ENCODE measurements at places on chromosomes 2 and 18. TPM values are rescaled to one million over a fixed set of nuclear protein-coding genes. Genes with fewer than 3 reads are reported as not detected.

GRCh38 chr2:10302479-10303180 lies at the start of gene HPCAL1:
TSS of gene HPCAL1 (plus strand) at chr2:10302904. CDS start at chr2:10419758, 116,854 bp downstream.
- peak; percentile 92 for DNase-seq

DNA sequence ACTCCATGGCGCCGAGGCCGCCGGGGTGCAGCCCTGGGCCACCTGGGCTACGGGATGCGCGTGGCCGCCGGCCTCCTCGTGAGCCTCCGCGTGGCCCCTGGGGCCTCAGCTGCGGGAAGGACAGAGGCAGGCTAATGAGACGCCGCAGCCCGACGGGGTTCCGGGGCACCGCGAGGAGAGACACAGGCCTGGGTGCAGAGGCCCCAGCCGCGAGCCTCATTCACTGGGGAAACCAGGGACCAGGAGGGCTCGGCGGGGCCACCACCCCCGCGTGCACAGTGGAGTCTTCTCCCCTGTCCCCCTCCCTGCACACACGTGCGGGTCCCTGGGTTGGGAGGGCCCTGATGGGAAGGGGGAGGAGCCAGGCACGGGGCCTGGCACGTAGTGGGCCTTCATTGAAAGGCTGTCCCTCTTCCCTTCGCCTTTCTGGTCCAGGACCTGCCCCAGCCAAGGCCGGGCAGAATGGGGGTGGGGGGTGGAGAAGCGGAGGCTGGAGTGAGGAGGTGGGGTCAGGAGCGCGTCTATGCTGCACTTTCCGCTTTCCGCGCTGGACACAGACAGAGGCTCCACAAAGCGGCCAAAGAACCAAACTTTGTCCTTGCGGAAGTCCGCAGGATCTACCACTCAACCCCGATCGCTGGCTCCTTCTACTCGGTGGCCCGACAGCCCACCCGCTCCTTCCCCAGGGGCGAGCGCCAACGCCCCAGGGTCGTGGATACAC lies 9.1 kb downstream of the ALPP start:
- no peak for DNase-seq

CXCR2 gene
- total RNA-seq = not detected

DNA sequence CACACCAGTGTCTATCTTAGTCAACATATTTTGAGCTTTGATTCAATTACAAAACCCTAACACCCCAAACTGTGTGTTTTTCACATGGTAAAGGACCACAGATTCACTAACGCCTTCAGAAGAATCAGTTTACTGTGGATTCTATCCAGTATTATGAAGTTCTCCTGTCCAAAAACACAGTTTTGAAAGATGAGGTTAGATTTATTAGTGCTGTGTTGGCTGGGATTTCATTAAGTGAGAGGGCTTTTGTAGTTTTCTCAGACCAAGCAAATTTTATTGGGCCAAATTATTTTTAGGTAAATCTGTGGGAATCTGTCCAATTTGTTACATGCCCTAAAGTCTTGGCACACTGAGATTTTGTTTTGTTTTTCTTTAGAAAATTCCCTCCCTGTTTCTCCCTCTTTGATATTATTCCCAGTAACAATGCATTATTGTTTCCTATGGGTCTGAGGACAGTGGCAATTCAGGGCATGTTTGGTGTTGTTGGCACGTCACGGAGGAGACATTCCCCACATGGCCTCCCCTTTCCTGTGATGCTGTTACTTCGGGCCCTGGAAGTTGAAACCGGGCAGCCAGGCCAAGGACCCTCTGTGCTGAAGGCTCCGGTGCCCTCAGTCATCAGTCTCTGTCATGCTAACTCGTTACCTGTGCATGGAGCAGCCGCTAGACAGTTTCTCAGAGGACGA lies 87.5 kb upstream of the ALKAL2 start:
- no peak for DNase-seq

LRP2 gene
- total RNA-seq = 0.05 TPM

DNA sequence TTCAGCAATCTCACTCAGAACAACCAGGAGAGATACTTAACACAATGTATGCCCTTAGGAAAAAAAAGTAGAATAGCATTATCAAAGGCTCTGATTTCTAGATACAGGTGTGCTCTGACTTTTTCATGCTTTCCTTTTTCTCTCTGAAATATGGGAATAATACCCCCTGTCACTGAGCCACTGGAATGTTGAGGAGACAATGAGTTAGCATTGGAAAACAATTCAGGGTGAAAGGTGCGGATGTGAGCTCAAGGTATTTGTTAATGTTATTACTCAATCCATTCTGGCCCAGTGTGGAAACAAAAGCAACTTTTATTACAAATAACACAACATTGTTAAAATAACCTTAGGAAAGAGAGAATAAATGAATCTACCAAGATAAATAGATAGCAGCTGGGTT lies 228.0 kb downstream of the IKZF2 start:
- DNase-seq = no peak

CHST9 gene
- total RNA-seq = 0.34 TPM

ABHD1 gene
- total RNA-seq = not detected

- no peak for DNase-seq
Measured at GRCh38 chr18:9737006-9737405, 28.9 kb downstream of the RAB31 start.

DNA sequence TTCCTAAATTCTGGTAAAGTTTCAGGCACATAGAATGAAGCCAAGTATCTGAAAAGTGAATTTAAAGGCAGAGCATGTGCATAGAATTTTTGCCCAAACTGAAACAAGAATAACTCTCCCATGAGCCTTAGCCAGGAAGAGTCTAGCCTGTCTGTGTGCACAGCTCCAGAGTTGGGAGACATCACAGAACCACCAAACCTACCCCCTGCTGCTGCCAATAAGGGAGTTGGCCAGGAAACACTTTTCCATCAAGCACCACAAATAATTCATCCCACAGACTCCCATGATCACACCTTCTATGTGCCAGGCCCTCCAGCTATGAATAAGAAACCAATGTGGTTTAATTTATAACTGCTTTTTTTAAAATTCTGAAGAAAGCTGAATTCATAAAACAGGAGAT lies 27.0 kb downstream of the OSR1 start:
- DNase-seq = no peak

CYTIP gene
- total RNA-seq = not detected

- DNase-seq = peak; percentile 8
Measured at GRCh38 chr18:10213526-10213925, 240.9 kb upstream of the APCDD1 start.

GRB14 gene
- 2.3 TPM for total RNA-seq

DNA sequence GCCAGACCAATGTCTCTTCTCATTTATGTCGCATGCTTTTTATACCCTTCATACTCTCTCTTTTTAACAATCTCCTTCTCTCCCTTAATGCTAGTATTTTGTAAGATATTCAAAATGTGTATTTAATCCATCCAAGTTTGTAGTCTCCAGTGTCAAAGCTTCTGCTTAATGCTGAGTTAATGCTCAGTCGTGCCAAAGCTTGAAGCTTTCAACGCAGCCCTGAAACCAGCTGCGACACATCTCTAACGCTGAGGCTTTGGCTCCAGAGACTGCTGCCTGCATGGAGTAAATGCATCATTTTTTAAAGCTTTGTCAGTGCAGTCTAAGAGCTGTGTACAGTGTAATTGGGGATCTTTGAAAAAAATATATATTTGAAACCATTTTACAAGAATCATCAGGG lies 2108.8 kb upstream of the PIK3C3 start:
- DNase-seq = no peak

- DNase-seq = no peak
Measured at GRCh38 chr2:17680119-17680518, 73.5 kb downstream of the SMC6 start.

- DNase-seq = no peak
Measured at GRCh38 chr2:111198701-111199100, 78.0 kb downstream of the BCL2L11 start.

- no peak for DNase-seq
Measured at GRCh38 chr2:136081582-136082210, 36.3 kb downstream of the CXCR4 start.

AAK1 gene
- 23.8 TPM for total RNA-seq

- peak; percentile 91 for DNase-seq
Measured at GRCh38 chr2:196361606-196362326, 190.4 kb upstream of the STK17B start.

RSAD2 gene
- total RNA-seq = 1.2 TPM

GRCh38 chr2:79638954-79639353 lies 126.1 kb downstream of the CTNNA2 start:
- DNase-seq = no peak

DNA sequence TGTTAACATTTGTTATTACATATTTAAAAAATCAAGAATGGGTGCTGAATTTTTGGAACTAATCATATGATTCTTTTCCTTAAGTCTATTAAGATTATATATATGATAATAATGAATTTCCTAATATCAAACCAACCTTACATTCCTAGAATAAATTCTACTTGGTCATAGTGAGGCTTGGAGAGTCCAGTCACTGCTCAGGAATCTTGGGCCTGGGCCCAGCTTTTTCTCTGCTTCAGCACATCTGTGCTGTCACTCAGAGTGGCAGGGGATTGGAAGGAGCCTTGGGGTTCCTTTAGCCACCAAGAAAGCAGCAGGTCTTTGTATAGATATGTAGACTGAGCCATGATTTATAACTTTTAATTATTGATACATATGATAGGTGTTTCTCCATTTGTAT lies 19.9 kb upstream of the ZAP70 start:
- no peak for DNase-seq

COLEC12 gene
- 45.1 TPM for total RNA-seq

DNA sequence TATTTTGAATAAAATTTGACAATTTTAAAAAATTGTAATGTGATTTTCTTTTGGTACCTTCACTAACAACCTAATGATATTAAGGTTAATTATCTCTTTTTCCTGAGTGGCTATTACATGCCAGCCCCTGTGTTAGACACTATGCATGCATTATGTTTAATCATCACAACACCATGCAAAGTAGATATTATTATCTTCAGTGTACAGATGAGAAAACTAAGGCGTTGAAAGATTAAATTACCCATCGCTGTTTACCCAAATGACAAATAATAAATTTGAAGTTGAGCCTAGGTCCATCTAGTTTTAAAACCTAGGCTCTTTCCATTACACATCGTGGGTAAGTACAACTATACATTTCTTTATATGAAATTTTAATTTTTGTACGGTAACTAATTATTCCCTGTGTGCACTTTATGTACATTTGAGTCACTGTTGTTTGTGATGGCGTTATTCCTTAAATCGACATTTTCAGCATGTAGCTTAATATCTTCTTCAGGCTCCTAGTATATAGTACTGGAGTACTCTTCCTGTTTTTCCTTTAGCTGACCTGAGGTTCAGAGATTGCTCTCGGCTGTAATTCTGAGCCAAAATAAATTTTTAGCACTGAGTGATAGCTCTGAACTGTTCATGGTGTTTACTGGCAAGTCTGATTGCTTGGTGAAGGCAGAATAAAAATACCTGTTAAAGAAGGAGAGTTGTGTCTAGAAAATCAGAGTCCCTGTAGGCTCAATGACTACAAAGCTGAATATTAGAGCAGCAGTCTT lies 13.9 kb upstream of the MBD2 start:
- peak; percentile 22 for DNase-seq

B4GALT6 gene
- total RNA-seq = 3.4 TPM

- DNase-seq = peak; percentile 72
Measured at GRCh38 chr18:76476665-76477561, 18.1 kb downstream of the ZNF516 start.

IL1RL2 gene
- total RNA-seq = 0.09 TPM

CKAP2L gene
- 2.4 TPM for total RNA-seq

DNA sequence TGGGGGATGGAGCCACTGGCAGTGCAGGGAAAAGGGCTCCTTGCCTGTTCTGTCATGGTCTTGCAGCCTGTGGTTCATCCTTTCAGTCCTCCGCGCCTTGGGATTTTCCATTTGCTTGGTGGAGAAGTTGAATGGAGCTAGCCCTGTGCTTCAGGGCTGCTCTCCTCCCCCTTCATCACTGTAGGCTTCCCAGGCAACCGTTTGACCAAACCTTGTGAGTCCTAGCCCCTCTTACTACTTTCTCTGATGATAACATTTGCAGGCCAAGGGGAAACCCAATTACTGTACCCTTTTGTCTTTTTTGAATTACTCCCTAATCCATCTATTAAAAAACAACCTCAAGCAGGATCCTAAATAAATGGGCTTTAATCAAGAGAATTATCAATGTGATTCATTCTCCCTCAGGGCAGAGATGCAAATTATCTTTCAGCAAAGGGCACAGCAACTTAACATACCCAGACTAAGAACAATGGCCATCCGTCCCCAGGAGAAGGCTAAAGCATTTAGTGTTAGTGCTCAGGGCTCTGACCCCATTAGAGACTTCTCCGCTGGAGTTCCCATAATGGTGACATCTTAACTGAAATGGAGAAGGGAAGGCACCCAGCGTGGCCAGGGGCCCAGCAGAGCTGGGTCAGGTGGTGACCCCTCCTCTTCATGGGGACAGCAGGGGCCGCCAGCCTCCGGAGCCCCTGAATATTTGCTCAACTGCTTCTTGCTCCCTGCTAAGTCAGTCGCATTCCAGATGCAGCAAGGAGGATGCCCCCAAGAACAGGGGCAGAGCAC lies 40.7 kb downstream of the RHOB start:
- no peak for DNase-seq

EFHD1 gene
- 0.17 TPM for total RNA-seq

DNA sequence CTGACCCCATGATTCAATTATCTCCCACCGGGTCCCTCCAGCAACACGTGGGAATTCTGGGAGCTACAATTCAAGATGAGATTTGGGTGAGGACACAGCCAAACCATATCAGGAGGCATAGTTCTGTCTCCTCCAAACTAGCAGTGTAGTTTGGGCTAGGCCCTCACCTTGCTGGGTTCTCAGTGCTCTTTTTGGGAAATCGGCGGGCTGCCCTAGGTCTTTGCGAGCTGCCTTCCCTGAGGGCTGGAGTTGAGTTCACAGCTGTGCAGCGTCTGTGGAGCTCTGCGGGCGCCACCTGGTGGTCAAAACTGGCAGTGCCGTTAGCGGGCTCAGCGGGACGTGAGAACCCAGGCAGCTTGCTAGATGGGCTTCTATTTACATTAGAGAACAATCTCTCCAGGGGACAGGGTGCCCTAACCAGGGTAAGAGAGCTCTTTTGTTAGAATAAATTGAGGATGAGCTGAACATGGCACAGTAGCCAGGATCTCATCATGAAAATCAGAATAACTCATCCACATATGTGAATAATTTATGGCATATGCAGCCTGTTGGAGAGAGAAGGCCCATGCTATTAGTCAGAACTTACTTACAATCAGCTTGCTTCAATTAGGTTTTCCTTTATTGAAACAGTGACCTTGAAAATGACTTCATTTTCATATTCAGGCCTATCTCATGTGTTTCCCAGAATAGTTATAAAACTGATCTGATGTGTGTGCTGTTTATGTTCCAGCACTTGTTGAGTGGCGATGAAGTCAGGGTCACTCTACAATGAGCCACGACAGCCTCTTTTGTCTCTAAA lies 27.4 kb upstream of the YES1 start:
- peak; percentile 92 for DNase-seq

GRCh38 chr18:9117980-9118841 lies 15.7 kb downstream of the NDUFV2 start:
- DNase-seq = peak; percentile 58

DNA sequence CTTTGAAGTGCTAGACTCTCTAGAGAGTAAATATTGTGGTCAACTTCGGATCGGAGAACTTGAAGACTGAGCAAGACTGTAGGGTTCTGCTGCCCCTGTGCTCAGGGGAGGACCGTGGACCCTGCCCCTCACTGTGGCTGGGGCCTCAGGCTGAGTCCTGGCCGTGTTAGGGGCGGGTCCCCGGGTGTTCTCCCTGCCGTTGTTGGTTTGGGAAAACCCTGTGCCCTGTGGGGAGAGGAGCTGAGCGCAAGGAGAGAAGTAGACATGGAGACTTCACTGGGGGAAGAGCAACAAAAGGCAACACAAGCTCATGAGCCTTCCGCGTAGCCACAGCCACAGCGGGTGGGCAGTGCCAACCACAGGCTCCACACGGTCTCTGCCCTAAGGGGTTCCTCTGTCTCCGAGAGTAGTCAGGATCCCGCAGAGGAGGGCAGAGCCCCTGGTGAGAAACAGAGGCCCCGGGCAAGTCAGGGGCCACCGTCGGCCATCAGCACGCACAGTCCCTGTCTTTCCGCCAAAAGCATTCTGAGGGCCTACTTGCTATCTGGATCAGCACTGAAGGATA lies 53.1 kb downstream of the NTSR2 start:
- DNase-seq = no peak
